Activated CD4-positive, alpha-beta T cell treated with anti-CD3 and anti-CD28 coated beads, Interleukin-2, amount 10 ng/mL, durations not matched to agents 7 days and 5 days (primary cell): ENCODE measurements at places on chromosomes 13 and 19.
A peak's percentile ranks its signal among the peaks of the same experiment; 100 is the strongest.

- no peak for DNase-seq
These were observed 11.7 kb upstream of the SPACA6 start for GRCh38 chr19:51681286-51681941.

DNA sequence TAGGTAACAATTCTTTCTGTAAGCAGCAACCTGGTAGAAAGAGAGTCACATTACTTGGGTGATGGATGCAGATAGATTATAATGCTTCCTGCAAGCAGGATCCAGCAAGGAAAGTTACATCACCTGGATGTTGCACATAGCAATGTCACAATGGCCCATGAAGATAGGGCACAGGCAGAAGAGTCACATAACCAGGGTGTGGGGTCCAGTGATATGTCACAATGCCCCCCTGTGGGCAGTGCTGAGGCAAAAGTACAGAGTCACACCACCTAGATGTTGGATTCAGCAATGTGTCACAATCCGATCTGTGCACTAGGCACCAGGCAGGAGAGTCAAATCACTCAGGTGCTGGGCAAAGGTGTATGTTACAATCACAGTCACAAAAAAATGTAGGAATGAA is 4.0 kb upstream of the ZNF43 start:
- DNase-seq = no peak

- DNase-seq = no peak
These were observed 33.8 kb upstream of the MEDAG start for GRCh38 chr13:30872276-30872594.

- DNase-seq = no peak
These were observed 58.5 kb upstream of the SLITRK1 start for GRCh38 chr13:83940742-83941141.

DNA sequence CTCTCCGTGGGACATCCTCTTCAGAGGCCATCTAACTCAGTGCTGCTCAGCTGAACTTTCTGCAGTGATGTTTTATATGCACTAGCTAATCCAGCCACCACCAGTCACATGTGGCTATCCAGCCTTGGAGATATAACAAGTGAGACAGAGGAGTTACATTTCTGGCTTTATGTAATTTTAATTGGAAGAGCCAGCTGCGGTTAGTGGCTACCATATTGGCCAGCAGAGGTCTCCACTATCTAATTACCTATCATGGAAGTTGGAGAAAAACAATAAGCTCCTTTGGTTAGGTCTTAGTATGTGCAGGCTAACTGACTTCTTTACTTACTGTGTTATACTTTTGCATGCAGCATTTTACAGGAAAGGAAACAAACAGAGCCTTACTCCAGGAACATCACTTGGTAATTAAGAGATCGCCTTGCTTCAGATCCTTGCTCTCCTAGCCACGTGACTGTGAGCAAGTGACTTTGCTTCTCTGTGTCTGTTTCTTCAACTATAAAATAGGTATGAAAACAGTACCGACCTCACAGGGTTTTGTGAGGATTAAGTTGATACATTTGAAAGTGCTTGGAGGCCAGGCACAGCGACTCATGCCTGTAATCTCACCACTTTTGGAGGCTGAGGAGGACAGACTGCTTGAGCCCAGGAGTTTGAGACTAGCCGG is 1.6 kb upstream of the KLK10 start:
- peak; percentile 25 for DNase-seq

DNA sequence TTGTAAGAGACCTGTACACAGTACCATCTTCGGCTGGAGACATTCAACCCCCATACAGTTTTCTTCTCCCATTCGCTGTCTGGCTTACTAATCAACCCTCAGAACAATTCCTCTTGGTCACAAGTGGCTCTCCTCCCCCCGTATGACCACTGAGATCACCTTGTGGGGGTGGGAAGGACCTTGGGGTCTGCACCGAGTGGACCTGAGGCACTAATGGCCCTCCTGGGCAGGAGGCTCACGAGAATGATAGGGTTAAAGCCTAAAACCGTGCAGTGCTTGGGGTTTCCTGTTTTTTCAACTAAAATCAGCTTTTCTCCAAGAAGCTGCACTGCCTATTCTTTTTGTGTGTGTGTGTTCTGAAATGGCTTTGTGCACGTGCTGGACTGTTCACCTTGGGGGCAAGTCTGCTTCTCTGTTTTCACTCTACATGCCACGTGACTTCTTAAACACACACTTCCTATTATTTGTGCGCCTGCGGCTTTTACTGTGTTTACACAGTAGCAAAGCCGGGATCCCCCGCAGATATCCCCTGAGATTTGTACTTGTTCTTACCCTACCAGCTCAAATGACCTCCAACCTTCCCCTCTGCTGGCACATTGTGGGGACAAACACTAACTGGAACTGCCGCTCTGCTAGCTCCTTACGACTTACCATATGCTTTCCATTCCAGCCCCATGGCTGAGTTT is 12.3 kb downstream of the RBM26 start:
- peak; percentile 58 for DNase-seq

DNA sequence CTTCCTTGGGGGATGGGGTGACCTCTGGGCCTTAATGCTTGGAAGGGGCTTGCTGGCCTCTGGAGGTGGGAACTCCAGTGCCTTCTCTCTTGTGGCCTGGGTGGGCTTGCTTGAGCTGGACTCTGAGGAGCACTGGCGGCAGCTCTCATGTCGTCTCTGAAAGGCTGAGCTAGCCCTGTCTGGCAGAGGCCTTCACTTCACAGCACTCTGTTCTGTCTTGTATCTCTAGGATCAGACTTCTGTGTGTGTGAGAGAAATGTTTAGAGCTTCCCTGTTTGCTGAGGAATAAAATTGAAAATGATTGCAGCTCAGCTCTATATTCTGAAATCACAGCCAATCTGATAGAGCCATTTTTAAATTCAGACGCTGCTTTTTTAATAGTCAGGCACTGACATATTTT is 185.3 kb downstream of the KCNRG start:
- DNase-seq = no peak

- no peak for DNase-seq
These were observed 14.9 kb downstream of the KLHL26 start for GRCh38 chr19:18651733-18652132.

GRCh38 chr19:41774515-41774980 is 19.2 kb downstream of the CEACAM6 start:
- peak; percentile 73 for DNase-seq
